ENCODE measurements at places on chromosomes 11 and 22.

DNA sequence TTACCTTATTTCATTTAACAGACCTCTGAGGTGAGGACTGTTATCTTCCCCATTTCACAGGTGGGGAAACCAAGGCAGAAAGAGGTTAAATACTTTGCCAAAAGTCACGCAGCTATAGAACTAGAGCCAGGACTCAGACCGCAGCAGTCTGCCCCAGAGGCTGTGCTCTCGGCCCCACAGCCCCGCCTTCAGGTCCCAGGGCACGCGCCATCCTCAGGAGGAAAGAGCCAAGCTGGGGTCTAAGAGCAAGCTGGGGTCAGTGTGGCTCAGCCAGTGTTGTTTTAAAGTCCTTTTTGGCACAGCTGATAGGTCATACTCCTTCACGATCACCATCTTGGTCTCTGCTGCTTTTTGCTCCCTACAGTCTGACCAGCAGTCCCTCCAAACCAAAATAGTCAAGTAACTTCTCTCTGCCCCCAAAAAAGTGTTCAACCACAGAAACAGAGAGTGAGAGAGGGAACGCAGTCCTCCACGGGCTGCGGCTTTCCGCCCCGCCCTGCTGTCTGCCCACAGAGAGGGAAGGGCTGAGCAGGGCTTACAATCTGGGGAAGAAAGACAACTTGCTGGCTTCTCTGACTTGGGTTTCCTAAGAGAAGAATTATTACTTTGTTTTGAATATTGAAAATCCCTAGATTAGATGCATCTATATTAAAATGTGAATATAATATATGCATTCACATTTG lies 137.2 kb upstream of the OPCML start:
- no peak for DNase-seq

GRCh38 chr11:17696741-17697140 lies 22.6 kb upstream of the MYOD1 start:
- DNase-seq, result no peak

GRCh38 chr22:23262518-23263332 lies 82.4 kb downstream of the BCR start:
- DNase-seq, result no peak

GRCh38 chr11:46972343-46972742 lies 35.8 kb downstream of the CSTPP1 start:
- no peak for DNase-seq

DNA sequence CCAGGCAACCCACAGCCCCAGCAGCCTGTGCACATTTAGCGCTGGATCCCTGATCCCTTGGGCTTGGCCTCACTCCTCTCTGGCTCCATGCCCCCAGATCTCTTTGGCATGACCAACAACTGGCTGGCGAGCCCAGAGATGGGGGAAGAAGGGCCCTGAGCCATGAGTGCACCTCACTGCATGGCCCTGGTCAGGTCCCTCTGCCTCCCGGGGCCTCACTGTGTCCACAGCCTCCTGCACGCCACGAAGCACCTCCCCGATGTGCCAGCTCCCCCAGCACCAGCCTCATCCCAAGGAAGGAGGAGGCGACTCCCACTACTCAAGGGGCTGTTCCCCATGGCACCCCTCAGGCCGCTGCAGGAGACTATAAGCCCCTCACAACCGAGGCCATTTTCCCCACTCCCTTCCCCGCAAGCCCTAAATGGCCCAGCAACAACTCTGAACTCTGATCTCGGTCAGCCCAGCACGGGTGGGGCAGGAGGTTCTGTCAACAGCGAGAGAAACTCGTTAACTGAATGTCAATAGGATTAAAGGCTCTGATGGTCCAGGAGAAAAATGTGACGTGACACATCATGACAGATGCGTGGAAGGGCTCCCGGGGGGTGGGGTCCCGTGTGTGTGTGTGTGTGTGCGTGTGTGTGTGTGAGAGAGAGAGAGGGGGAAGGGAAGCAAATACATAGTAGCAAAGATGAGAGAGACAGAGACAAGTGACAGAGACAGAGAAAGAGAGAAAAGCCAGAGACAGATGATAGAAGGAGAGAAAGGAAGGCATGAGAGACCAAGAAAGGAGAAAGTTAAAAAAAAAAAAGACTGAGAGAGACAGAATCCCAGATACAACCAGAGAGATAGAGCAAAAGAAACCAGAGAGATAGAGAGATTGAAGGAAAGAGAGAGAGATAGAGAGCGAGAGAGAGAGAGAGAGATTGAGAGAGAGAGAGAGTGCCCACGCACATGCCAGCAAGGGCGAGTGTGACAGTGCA lies 28.4 kb upstream of the SYT7 start:
- no peak for DNase-seq

GRCh38 chr11:6608726-6609501 lies 3.1 kb downstream of the TAF10 start:
- no peak for DNase-seq

- DNase-seq, result no peak
Measured at GRCh38 chr22:41517172-41518047, 26.9 kb downstream of the POLR3H start.

DNA sequence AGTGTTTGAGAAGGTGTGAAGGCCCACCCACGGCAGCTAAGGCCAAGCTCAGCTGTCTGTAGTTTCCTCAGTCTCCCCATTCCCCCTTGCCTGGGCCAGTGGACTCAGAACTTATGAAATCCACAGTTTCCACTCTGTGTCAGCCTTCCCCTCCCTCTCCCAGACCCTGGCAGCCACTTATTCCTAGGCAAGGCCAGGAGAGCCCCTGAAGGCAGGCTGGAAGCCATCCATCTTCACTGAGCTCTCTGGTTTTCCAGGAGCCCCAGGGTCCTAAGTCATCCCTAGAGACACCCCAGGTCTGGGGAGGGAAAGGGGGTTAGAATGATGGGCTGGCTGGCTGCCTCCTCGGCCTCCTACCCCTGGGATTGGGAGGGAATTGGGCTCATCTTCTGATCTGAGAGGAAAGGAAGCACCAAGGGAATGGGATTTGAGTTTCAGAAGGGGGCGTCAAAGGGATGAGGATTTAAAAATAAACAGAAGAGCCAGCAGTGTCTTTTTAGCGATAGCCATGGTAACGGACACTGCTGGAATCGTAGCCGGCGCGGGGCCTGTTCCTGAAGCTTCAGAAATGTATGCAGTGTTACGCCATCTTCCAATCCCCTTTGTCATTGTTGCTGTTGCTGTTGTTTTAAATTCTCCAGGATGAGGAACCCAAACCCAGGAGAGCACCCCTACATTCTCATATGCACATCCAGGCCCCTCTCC lies 561.1 kb upstream of the CADM1 start:
- no peak for DNase-seq

DNA sequence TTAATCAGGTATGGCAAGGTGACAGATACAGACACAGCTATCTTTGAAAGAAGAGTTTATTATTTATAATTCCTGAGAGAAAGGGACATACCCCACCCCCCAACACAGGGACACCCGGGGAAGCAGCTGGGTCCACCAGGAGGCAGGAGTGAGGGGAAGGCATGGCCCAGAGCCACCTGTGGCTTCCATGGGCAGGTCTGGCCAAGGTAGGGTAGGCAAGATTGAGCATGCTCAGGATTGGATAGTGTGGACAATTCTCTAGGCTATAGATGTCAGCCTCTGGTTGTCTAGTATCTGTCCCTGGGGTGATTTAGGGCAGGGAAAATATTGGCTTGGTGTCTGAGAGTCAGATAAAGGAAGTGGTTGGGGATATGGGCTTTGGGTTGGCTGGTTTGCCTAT lies 27.5 kb upstream of the SMIM35 start:
- DNase-seq, result no peak

GRCh38 chr11:45939836-45940235 lies 17.4 kb downstream of the LARGE2 start:
- DNase-seq, result no peak

DNA sequence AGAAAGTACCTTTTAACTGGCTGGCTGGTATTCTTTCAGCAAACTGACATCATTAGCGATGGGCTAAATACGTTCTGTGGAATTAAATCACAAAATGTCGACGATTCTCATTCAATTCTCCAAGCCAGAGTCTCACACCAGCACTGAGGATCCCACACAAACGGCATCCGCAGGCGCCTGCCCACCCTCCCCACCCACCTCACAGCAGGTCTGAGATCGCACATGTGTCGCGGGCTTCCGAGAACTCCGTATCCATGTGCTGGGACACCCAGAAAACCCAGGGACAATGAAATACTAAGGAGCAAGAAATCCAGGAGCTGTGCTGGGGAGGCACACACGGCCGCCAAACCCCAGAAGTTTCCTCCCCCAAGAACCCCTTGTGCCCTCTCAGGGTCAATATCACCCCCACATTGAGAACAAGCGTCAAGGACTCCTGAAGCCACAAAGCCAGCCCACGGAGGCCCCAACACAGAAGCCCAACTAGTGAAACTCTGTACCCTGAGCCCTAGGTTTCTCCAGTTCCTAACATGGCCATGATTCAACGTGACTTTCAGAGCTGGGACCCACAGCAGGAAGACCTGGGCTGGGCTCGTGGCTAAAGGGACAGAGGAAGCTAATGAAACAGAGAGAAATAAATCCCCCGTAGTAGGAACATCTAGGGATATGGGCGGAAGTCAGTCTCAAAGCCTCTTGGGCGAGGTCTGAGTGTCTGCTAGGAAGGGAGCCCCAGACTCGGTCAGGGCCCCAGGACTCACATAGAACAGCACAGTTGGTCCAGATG lies 8.0 kb downstream of the TOLLIP start:
- no peak for DNase-seq

All from Karpas-422 (cell line).